Activated T-helper 1 cell treated with anti-CD3 and anti-CD28 coated beads, Interleukin-2, amount 50 U/mL, for 16 hours (primary cell): ENCODE measurements at places on chromosomes 6 and 20.

- no peak for DNase-seq
Measured at GRCh38 chr20:31602779-31603441, 2.2 kb upstream of the ID1 start.

DNA sequence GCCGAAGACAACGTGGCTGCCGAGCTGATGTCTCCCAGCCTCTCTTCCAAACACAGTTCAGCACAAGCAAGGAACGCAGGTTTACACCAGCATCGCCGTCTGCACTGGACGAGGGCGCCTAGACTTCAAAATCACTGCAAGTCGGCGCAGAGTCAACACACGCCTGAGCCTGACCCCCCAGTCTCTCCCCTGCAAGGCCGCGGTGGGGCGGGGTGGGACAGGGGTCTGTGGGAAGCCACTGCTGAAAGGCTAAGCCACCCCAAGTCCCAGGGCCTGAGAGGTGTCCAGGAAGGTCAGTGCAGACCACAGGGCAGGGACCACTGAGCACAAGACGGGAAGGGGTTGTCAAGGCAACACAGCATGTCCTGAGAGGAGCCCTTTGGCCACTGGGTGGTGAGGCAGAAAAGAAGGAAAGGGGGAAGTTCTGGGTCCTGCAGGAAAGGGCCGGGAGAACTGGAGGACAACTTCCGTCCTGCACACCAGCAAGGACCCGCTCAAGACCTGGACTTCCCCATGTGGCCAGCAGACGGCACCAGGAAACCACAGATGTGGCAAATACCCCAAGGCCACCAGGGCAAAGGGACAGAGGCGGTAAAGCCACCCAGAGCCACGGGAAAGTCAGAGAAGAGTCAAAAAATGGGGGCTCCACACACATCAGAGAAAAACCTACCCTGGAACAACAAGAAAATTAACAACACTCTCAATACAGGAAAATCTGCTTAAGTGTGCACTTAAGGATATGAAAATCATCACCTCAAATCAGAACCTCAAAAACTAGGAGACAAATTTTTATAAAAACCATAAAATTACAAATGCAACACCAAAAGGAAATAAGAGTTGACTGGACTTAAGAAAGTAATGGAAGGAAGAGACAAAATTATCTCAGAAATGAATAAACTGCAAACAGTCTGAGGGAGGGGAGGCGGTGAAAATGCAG is 84.8 kb downstream of the TAF4 start:
- DNase-seq: no peak

DNA sequence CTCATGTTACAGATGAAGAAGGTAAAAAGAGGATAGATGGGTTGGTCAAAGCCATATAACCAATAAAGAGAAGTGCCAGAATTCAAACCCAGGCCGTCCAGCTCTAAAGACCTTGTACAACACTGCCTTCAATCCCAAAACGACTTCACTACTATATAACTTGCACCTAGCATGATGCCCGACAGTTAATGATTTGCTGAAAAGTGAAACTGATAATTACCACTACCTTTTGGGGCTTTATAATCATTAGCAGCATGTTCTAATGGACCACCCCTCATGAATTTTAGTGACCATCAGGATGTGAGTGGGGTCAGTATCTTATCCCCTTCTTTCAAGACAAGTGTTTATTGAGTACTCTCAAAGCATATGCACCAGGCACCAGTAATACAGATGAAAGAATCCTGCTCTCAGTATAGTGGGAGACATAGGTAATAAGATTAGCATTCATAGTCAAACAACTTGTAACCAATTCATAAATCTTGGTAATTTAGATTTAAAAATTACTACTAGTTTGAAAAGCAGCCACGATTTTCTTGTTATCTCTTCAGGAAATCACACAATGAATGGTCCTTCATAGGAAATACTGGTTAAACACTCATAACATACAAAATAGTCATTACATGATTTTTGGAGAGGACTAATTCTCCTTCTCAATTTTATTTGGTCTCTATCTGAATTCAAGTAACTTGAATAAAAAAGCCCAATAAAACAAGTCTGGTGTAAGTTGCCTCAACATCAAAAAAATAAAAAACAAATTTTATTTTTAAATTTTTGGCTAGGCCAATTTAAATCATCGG is 98.0 kb downstream of the EPB41L2 start:
- DNase-seq: no peak

GRCh38 chr20:51651921-51652549 is 109.5 kb upstream of the NFATC2 start:
- no peak for DNase-seq

DNA sequence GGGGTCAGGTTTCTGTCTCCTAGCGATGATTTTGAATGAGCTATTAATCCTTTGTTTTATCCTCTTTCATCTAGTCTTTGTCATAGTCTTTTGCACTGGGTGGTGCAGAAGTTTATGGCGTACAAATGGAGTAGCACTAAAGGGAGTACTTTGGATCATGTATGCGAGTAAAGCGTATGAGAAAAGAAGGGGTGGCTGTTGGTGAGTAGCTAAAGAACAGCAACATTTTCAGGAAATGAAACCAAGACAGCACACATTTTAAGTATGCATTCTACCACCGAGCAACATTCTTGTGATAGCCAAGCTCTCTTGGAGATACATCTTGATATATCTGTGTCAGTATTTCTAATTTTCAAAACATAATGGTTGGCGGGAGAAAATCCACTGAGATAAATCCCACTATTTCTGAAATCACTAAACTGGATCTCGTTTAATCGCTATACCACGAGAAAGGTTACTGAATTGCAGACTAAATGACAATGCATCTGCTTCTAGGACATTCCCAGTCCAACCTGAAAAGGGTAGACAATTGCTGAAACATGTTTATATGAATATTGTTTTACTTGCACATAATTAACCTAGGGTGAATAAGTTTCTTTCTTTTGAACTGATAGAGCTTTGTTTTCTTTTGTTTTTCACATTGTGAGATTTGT is 196.1 kb downstream of the TRIM27 start:
- no peak for DNase-seq

DNA sequence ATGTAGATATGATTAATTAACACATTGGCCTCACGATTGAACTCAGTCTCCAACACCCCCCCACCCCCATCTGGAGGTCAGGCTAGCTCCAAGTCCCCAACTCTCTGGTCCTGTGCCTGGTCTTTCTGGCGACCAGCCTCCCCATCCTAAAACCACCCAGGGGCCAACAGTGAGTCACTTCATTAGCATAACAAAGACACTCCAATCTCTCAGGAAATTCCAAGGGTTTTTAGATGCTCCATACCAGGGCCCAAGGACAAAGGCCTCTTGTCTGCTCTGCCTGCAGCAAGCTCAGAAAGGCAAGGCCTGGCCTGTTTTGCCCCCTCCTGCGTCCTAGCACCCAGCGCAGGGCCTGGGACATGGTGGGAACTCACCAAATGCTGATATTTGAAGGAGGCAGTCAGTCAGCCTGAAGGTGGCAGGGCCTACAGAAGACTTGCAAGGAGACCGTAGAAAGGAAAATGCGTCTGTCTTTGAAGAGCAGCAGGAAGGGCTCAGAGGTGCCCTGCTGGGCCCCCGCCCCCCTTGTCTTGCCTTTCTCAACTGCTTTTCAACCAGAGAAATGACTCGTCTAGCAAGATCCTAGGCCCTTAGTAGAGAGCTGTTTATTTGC is 184.7 kb downstream of the CDH4 start:
- no peak for DNase-seq

- DNase-seq: no peak
Measured at GRCh38 chr6:28742668-28743270, 181.0 kb downstream of the TRIM27 start.

DNA sequence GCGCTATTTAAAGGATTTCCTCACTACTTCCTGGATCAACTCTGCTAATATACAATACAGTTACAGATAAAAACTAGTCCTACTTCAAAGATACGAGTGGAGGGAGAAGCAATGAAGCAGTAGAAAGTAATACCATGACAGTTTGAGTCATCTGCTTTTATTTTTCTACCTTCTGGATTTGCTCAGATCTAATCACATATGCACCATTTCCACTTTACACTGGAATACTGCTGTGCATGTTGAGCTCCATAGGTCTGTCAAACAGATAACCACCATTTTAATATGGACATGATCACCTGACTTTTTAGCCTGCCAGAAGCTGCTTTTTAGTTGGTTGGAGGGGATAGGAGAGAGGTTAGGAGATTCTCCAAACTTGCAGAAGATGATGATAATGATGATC is 92.5 kb downstream of the MMUT start:
- DNase-seq: no peak

DNA sequence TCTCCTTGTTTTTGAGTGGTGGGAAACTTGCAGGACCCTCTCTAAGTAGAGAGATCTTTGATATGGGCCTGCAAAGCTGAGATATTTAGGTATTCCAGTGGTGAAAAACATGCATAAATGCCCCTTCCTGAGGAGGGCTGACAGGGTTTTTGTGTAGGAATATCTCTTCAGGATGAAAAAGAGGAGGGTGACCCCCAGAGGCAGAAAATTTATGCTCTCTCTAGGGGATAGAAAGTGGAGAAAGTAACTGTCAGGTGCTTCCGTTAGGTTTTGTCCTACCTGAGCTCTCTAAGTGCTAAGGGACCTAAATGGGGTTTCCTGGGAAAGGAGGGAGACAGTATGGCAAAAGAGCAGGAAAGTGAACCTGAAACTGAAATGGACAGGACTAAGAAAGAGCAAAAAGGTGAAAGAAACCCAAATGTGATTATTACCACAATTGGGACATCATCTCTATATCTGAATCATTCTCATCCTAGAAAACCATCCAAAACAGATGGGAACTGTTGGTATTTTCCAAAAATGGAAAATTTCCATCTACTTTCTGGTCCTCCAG is 2.0 kb downstream of the COL19A1 start:
- no peak for DNase-seq
